ENCODE measurements at places on chromosomes 6 and 20.

DNA sequence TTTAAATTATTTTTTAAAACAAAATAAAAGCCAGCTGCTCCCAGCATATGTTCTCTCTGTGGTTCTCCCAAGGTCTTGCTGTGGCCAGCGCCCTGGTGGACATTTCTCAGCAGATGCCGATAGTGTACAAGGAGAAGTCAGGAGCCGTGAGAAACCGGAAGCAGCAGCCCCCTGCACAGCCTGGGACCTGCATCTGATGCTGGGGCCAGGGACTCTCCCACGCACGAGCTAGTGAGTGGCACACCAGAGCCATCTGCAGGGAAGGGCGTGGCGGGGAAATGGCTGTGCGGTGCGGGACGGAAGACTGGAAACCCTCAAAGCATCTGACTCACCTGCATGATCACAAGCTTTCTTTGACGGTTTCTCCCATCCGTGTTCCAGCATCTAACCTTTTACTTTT, 16.5 kb downstream of the GFRA4 start:
- DNase-seq, result no peak
- no peak overlapping the region for H3K4me3 ChIP-seq
- no peak overlapping the region for H3K27ac ChIP-seq
- no peaks in the 10 kb centered on the region for H3K27me3 ChIP-seq
- no peaks in the 10 kb centered on the region for H3K4me1 ChIP-seq

- H3K4me3 ChIP-seq, result no peak overlapping the region
- H3K27ac ChIP-seq, result no peak overlapping the region
- H3K27me3 ChIP-seq, result no peaks in the 10 kb centered on the region
- H3K36me3 ChIP-seq, result no peaks in the 10 kb centered on the region
- no peaks in the 10 kb centered on the region for H3K4me1 ChIP-seq
These were observed 94.8 kb upstream of the PHACTR1 start for GRCh38 chr6:12621754-12622153.

DNA sequence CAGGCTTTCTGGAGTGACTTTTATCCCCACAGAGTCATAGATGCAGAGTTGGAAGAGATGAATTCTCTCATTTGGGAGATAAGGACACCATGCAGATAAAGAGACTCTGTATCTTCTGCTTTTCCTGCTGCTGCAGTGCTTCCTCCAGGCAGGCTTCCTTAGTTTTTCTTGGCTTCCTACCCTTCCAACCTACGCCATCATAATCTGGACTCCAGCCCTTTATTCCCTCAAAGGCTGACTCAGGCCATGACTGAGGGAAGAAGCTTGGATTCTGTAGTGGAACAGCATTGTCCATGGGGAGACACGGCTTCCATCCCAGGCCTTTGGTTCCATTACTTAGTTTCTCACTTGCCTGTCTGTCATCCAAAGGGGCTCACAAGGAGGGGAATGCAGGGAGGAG, 6.5 kb upstream of the RNF24 start:
- peaks cover 7% of the 10 kb centered on the region for H3K4me1 ChIP-seq
- no peak for DNase-seq
- peaks cover 6% of the 10 kb centered on the region for H3K27me3 ChIP-seq
- H3K27ac ChIP-seq, result no peak overlapping the region

GRCh38 chr6:75543311-75543710, 49.7 kb upstream of the FILIP1 start:
- peaks cover 4% of the 10 kb centered on the region for H3K27me3 ChIP-seq
- no peak for DNase-seq
- no peaks in the 10 kb centered on the region for H3K36me3 ChIP-seq
- no peak overlapping the region for H3K27ac ChIP-seq
- no peak overlapping the region for H3K4me3 ChIP-seq

DNA sequence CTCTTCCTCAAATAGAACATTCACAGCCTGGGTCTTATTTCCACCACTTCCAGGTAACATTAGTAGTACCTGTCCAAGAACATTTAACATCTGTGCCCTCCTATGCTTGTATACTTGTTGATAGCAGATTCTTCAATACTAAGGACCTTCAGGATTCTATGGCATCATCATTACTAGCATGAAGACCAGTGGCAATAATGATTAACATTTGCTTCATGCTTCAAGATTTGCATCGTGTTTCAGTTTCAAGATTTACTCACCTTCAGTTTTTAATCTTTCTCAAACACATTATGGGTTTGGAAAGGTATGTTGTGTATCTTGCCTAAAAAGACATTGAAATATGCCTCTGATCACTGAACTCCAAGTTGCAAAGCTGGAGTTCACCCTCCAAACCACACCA, 412.8 kb upstream of the NRSN1 start:
- H3K36me3 ChIP-seq, result no peaks in the 10 kb centered on the region
- H3K27ac ChIP-seq, result no peak overlapping the region
- H3K27me3 ChIP-seq, result no peaks in the 10 kb centered on the region

GRCh38 chr6:46735720-46736031, 501 bp upstream of the PLA2G7 start:
- H3K4me3 ChIP-seq, result no peak overlapping the region
- H3K27ac ChIP-seq, result no peak overlapping the region
- no peaks in the 10 kb centered on the region for H3K36me3 ChIP-seq
- peaks cover 47% of the 10 kb centered on the region for H3K27me3 ChIP-seq

GRCh38 chr6:32852018-32852843, 1.3 kb downstream of the TAP1 start:
- peak overlapping the region; percentile 99 for H3K4me3 ChIP-seq
- DNase-seq, result peak; percentile 54
- peaks cover 55% of the 10 kb centered on the region for H3K4me1 ChIP-seq

- no peaks in the 10 kb centered on the region for H3K4me1 ChIP-seq
- no peak overlapping the region for H3K4me3 ChIP-seq
- no peak for DNase-seq
- no peaks in the 10 kb centered on the region for H3K27me3 ChIP-seq
- no peak overlapping the region for H3K27ac ChIP-seq
- H3K36me3 ChIP-seq, result no peaks in the 10 kb centered on the region
These were observed 22.3 kb upstream of the KCNK16 start for GRCh38 chr6:39344821-39345280.

- H3K27me3 ChIP-seq, result peaks cover 4% of the 10 kb centered on the region
- H3K4me3 ChIP-seq, result no peak overlapping the region
- H3K4me1 ChIP-seq, result peaks cover 89% of the 10 kb centered on the region
- H3K27ac ChIP-seq, result peak overlapping the region; percentile 46
These were observed 31.4 kb downstream of the PRDM1 start for GRCh38 chr6:106117579-106117978.

- no peak for DNase-seq
- H3K36me3 ChIP-seq, result no peaks in the 10 kb centered on the region
- no peak overlapping the region for H3K27ac ChIP-seq
- peaks cover 22% of the 10 kb centered on the region for H3K4me1 ChIP-seq
- H3K4me3 ChIP-seq, result no peak overlapping the region
These were observed 5.9 kb upstream of the TCP11 start for GRCh38 chr6:35147026-35147425.

DNA sequence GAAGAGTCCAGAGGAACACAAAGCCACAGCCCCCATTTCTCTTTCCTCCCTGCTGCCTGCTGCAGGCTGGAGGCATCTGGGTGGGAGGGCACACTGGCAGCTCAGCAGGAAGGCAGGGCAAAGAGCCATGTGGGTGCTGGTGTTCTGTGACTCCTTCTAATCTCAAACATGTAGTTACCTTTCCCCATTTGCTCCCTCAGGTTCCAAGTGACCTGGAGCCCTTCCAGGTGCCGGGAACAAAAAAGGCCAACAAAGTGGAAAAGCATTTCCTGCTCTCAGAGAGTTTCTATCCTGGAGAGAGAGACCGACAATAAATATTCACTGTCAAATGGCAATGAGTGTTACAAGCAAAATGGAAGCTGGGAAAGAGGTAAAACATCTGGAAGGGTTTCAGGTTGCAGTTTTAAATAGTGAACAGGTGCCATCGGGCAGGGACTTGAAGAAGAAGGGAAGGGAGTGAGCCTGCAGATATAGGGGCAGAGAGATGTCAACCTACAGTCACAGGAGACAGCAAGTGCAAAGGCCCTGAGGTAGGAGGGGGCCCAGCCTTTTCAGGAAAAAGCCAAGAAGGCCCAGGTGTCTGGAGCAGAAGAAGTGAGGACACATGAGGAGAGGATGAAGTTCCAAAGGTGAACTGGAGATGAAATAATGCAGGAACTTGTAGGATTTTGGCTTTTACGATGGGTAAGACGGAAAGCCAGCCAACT, 43.6 kb upstream of the IYD start:
- no peak for DNase-seq
- H3K4me3 ChIP-seq, result no peak overlapping the region
- H3K27me3 ChIP-seq, result peaks cover 8% of the 10 kb centered on the region
- no peak overlapping the region for H3K27ac ChIP-seq
- no peaks in the 10 kb centered on the region for H3K4me1 ChIP-seq
- no peaks in the 10 kb centered on the region for H3K36me3 ChIP-seq

- no peaks in the 10 kb centered on the region for H3K27me3 ChIP-seq
- H3K4me1 ChIP-seq, result peaks cover 61% of the 10 kb centered on the region
- no peak overlapping the region for H3K4me3 ChIP-seq
These were observed 15.7 kb downstream of the PAQR8 start for GRCh38 chr6:52377538-52378221.

DNA sequence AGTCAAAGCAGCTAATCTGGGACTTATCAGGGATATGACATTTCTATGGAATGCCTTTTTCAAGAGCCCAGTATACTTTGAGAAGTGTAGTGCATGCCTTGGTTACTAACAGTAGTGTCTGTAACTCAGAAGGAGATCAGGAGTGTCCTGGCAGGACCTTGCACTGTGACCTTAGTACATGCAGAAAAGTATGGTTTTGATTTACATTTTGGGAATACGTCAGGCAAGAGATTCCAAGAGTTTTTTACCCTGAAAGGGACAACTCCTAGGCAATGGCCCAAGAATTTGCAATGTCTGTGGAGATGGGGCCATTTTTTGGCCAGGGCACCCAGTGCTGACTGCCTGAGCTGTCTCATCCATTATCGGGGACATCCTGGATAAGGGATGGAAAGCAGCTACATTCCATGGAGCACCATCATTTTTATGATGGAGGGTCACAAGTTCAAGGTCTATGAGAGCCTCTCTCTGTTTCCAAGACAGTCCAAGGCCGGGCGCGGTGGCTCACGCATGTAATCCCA, 80.2 kb downstream of the FAM50B start:
- H3K4me3 ChIP-seq, result no peak overlapping the region
- no peak overlapping the region for H3K27ac ChIP-seq
- H3K27me3 ChIP-seq, result no peaks in the 10 kb centered on the region

GRCh38 chr20:33685328-33686099, 671 bp downstream of the E2F1 start:
- DNase-seq, result peak; percentile 83
- no peaks in the 10 kb centered on the region for H3K27me3 ChIP-seq
- peak overlapping the region; percentile 87 for H3K27ac ChIP-seq
- peaks cover 79% of the 10 kb centered on the region for H3K4me1 ChIP-seq
- H3K36me3 ChIP-seq, result peaks cover 15% of the 10 kb centered on the region

- H3K4me1 ChIP-seq, result peaks cover 6% of the 10 kb centered on the region
- peaks cover 27% of the 10 kb centered on the region for H3K36me3 ChIP-seq
- H3K27ac ChIP-seq, result peak overlapping the region; percentile 4
- no peak for DNase-seq
These were observed 148.8 kb downstream of the TRIM27 start for GRCh38 chr6:28775052-28775376.

GRCh38 chr20:42779216-42779615, 410.5 kb downstream of the PTPRT start:
- H3K36me3 ChIP-seq, result no peaks in the 10 kb centered on the region
- no peak overlapping the region for H3K4me3 ChIP-seq
- no peak for DNase-seq
- H3K27ac ChIP-seq, result no peak overlapping the region
